ENCODE measurements at places on chromosomes 1 and 21. TPM values are rescaled to one million over a fixed set of nuclear protein-coding genes. Genes with fewer than 3 reads are reported as not detected.

GRCh38 chr1:178973652-178974101, 52.0 kb upstream of the FAM20B start:
- DNase-seq, result peak; percentile 83

DNA sequence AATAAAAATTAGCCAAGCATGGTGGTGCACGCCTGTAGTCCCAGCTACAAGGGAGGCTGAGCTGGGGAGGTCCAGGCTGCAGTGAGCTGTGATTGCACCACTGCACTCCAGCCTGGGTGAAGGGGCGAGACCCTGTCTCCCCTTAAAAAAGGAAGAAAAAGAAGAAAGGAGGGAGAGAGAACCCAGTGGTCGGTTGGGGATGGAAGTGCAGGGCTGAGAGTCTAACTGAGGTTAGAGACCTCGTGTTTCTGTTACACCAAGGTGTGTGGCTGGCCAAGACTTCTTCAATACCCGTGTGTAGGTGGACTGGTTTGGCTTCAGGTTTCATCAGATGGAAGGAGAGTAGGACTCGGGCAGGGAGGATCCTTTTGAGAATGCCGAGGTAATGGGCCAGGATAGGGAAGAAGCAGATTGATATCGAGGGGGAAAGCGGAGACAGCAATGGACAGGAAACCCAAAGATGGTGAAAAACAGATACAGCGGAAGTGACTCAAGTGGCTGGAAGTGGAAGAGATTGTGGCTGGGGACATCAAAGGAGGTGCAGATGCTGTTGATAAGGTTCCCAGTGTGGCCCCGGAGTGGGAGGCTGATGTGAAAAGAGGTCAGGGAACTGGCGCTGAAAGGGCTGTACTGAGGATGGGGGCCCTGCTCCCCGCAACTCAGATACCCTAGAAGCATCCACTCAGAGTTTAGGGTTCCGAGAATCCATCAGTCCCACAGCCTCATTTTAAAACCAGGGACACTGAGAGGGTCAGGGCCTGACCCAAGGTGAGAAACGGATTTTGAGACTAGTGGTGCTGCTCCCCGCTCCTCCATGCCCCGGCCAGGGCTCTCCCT, 681 bp upstream of the UBXN10 start:
- DNase-seq, result no peak

The LCE1C gene
- 9.3 TPM for total RNA-seq

- DNase-seq, result no peak
Measured at GRCh38 chr21:27408826-27409225, 441.9 kb upstream of the ADAMTS5 start.

DNA sequence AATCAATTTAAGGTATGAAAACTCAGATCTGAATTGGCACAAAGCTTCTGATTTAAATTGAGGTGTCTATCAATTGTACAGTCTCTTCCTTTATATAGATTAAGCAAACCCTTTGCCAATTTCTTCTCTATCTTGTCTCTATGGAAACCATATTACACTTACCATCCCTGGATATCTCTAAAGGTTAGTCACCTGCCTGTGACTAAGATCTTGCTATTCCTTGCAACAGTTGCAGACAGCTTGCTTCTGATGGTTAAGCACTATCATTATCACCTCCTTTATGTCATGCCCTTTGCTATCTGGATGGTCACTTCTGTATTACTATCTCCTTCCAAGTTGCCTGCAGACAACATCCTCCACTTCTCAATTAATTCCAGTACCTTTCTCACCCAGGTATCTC, 998.6 kb upstream of the B3GALT2 start:
- DNase-seq, result no peak

- DNase-seq, result no peak
Measured at GRCh38 chr1:201122321-201122957, 4.5 kb downstream of the ASCL5 start.

GRCh38 chr1:200374569-200375295, 35.1 kb downstream of the ZNF281 start:
- no peak for DNase-seq

The USH2A gene
- under 0.01 TPM for total RNA-seq

DNA sequence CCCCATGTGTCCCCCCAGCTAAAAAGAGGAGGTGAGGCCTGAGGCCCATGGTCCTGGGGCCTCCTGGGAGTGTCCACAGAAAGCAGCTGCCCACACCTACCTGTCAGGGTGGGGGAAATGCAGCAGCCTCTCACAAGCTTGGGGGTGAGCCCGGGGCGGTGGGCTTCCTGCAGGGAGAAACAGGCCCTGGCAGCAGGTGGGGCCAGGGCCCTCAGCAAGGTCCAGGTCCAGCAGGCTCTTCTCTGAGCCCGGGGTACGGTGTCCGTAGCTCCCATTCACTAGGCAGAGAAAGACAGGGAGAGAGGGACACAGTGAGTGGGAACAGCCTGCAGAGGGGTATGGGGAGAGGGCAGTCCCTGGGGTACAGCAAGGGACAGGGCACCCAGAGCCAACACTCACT, 139.0 kb downstream of the GLIS1 start:
- no peak for DNase-seq
